ACHN (cell line): ENCODE measurements at places on chromosomes 16 and 17.

- DNase-seq: peak; percentile 77
Observed at GRCh38 chr17:32461853-32462617, 17.7 kb downstream of the PSMD11 start.

- DNase-seq: no peak
Observed at GRCh38 chr17:8148560-8148959, 3.6 kb downstream of the PER1 start.

DNA sequence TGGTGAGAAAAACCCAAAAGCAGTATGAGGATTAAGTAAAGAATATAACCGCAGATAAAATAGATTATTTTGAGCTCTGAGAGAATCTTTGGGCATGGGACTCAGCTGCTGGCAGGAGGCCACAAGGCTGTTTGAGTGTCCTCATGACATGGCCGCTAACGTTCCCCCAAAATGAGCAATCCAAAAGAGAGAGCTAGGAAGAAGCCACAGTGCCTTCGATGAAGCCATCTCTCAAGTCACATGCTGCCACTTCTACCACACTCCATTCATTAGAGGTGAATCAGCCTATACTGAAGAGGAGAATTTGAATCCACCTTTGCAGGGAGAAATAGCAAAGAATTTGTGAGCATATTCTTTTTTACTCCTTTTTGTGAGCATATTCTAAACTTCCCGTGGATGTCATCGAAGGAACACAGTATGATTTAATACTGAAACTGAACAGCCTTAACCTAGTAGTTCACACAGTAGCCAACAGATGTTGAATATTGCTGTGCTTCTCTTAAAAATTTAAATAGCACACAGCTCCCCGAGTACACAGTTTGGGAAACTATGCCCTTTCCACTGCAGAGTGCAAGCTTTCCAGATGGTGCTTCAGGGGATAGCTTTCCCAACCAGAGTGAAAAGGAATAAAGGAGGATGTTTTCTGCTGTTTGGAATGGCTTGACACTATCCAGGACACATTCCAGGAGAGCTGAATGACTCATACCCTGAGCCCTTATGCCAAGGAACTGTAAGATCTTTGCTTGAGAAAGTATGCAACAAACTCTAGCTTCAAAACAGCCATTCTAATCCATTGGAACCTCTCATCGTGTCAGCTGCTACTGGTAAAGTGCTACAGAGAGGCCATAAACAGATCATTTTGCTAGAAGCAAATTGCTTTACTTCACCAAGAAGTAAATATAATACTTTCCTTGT is 33.9 kb downstream of the ANKFY1 start:
- DNase-seq: peak; percentile 94

- DNase-seq: no peak
Observed at GRCh38 chr17:75571197-75571884, 16.3 kb upstream of the MYO15B start.

DNA sequence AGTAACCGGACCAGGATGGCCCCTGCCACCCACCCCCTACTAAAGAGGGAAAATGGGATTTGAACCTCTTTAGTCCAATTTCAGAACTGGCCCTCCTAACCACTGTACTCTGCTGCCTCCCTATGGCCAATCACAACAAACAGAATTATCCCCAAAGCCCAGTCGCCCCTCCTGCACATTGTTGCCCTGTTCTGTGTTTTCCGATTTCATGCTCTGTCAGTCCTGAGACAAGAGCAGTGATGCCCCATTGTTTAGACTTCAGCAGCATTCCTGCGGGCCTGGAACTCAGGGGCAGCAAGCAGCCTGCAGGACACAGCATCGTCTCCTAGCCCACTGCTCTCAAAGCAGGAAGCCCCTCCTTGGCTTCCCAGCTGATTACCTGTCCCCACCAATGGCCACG is 20.5 kb upstream of the KLHL11 start:
- peak; percentile 33 for DNase-seq

DNA sequence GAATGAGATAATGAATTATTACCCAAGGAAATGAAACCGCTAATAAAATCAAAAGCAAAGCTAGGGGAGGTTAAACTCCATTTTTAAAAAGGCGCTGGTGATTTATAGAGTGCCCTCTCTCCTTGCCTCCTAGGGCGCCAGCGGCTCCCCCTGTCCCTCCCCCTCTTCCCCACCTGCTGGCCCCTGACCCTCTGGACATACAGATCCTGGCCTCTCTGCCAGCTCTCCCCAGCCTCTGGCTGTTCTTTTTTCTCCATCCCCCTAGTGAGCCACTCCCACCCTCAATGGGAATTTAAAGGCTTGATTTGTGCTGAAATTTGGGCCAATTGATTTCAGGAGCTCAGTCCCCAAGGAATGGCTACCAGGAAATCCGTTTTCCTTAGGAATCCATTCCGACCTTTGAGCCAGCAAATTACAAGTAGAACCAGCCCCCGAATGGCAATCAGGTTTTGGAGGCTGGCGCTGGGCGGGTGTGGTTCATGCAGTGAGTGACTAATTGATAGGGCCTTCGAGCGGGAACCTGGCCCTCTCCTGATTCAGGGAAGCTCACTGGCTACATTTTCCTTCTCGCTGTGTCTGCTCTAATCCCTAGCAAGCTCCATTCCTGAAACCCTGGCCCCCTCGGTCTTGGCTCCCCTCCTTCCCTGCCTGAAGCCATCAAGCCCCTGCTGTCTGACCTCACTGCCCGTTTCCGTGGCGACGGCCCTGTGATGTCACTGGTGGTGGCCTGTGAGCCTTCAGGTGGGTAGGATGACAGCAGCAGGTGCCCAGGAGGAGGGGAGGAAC is 141.9 kb upstream of the SDK2 start:
- no peak for DNase-seq

GRCh38 chr17:76561332-76561731 is 21.5 kb downstream of the PRCD start:
- no peak for DNase-seq

- DNase-seq: no peak
Observed at GRCh38 chr17:3282901-3283300, 15.3 kb downstream of the OR3A1 start.

GRCh38 chr17:67700037-67700724 is 17.6 kb upstream of the NOL11 start:
- no peak for DNase-seq

DNA sequence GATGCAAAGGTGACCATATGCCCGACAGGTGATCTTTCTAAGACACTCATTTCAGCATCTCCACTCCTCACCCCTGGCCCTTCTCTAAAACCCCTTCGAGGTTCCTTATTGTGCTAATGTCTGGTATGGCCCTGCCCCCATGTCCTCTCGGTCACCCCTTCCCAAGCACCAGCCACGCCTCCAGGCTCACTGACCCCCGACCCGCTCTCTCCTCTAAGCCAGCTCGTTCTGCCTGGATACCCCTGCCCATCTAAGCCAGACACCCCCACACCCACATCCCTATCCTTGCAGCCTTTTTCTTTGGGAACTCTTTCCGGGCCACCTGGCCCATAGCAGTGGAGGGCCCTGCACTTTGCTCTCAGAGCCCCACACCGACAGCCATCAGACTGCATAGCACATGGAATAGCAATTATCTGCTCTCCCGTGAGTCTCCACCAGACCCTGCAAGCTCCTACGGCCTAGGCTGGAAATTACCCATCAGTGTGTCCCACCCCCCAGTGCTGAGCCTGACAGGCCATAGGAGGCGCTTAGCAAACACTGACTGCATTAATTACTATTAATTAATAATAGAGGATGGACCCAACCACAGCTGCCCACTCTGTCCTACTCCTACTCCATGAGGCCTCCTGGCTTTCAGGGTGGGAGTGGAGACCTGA is 176.7 kb downstream of the TMEM132E start:
- no peak for DNase-seq

DNA sequence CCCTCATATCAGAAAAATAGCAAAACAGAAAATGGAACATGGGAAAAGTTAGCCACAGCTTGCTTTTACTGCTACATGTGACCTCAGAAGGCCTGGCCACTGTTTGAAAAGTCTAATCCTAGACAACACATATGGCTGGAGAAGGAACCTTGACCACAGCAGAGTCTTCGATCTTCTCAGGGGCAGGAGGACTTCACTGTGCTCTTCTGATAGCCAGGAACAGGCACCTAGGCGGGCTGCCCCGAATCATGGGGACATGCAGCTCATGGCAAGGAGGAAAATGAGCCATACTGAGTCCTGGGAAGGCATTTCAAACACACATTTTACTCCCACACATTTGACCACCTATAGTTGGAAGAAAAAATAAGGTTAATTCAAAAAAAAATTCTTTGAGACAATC is 31.1 kb upstream of the ADORA2B start:
- DNase-seq: no peak

GRCh38 chr16:17563323-17564091 is 92.7 kb upstream of the XYLT1 start:
- DNase-seq: no peak

DNA sequence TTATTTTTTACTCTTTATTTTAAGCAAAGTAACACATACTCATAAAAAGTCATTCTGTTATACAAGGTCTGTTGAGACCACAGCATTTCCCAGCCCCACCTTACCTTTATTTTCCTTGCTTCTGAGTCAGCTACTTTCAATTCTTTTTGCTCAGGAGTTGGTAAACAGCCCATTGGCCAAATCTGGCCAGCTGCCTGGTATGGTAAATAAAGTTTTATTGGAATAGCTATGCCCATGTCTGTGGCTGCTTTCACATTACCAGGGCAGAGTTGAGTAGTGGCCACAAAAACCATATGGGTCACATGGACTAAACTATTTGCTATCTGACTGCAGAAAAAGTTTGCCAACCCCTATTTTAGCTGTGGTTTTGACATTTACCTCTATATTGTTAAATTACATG is 3.4 kb upstream of the NSRP1 start:
- peak; percentile 28 for DNase-seq

DNA sequence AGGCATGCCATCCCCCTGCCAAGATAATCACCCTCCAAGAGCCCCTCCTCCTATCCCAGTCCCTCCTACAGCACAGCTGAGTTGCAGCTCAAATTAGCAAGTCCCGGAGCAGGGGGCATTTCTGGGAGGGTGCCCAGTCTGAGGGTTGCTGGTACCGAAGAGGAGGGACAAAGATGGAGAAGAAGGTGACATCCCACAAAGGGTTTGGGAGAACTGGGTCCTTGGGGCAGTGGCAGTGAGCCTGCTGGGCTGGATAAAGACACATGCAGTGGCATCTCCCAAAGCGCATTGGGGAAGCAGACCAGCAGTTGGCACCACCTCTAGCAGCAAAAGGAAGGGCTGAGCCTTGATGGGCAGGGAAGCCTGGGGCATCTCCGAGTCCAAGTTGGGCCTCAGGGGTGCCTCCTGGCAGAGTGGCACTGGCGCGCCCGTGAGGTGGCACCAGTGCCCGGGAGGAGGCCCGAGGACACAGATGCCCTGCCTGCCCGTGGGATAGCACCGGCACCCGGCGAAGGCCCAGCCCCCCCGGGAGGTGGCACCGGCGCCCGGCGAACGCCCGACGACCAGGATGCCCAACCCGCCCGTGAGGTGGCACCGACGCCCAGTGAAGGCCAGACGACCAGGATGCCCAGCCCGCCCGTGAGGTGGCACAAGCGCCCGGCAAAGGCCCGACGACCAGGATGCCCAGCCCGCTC is 622 bp downstream of the TOM1L2 start:
- peak; percentile 37 for DNase-seq

- DNase-seq: no peak
Observed at GRCh38 chr17:31499771-31500554, 108.5 kb downstream of the RAB11FIP4 start.

DNA sequence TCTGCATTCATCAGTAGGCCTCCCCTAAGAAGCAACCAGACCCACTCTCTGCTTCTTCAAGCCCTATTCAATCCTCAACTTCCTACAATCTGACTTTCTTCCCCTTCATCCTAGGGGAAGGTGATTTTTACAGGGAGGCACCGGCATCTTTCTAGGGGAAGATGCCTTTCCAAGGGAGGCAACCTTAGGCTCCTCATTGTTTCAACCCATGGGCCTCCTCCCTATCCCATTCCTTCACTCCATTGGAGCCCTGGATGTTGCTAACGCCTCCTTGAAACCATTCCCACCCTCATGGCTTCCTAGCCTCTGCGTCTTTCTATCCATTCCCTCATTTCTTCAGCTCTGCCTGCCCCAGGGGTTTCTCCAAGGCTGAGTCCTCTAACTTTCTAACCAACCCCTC is 2.7 kb upstream of the CUEDC1 start:
- no peak for DNase-seq

DNA sequence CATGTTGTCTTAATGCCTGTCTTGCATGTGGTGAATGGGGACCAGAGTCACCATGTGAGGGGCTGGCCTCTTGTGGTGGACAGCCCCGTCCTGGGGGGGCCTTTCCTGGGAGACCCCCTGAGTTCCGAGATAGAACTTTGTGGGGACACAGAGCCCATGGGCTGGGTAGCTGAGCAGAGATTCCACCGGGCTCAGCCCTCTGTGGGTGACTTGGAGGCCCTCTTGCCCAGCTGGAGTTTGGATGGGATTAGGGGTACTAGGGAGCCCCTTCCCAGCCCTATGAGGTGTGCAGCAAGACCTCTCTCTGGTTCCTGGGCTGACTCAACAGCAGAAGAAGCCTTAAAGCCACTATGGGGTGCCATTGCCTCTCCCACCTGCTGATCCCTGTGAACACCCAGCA is 38.1 kb downstream of the MRC2 start:
- no peak for DNase-seq

GRCh38 chr16:85309656-85310587 is 197.7 kb upstream of the CIBAR2 start:
- DNase-seq: no peak

- no peak for DNase-seq
Observed at GRCh38 chr17:77854083-77854758, 104.3 kb upstream of the TNRC6C start.

GRCh38 chr16:19088341-19088916 is 21.0 kb downstream of the COQ7 start:
- DNase-seq: no peak

DNA sequence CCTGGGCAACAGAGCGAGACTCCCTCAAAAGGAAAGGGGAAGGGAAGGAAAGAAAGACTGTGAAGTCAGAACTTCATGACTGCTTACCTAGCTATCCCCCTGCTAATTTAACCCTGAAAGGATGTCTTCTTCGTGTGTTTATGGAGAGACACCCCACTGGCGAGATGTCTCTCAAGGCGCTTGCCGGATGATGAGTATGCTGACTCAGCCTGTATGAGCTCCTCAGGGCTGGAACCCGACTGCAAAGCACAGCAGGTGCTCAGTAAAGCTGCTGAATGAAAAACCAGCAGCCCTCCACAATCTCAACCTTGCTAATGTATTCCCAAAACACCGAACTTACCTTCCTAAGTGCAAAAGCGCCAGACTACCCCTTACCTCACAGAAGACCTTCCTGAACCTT is 2.3 kb downstream of the ANKFY1 start:
- no peak for DNase-seq
